ENCODE measurements at places on chromosomes 2 and 18.

GRCh38 chr18:56315363-56315762 is 323.0 kb downstream of the TXNL1 start:
- DNase-seq, result peak; percentile 45

DNA sequence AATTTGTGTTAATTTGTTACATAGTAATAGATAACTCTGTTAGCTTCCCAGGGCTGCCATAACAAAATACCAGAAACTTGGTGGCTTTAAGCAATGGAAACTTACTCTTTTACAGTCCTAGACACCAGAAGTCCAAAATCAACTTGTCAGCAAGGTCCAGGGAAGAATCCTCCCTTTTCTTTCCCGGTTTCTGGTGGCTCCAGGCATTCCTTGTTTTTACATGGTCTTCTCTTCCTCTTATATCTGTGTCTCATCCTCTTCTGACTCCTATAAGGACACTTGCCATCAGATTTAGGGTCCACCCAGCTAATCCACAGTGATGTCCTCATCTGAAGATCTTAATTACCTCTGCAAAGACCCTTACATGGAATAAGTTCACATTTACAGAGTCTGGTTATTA is 95.6 kb downstream of the DDX1 start:
- no peak for DNase-seq

- DNase-seq, result peak; percentile 81
Measured at GRCh38 chr2:24816884-24817283, 23.7 kb downstream of the CENPO start.

DNA sequence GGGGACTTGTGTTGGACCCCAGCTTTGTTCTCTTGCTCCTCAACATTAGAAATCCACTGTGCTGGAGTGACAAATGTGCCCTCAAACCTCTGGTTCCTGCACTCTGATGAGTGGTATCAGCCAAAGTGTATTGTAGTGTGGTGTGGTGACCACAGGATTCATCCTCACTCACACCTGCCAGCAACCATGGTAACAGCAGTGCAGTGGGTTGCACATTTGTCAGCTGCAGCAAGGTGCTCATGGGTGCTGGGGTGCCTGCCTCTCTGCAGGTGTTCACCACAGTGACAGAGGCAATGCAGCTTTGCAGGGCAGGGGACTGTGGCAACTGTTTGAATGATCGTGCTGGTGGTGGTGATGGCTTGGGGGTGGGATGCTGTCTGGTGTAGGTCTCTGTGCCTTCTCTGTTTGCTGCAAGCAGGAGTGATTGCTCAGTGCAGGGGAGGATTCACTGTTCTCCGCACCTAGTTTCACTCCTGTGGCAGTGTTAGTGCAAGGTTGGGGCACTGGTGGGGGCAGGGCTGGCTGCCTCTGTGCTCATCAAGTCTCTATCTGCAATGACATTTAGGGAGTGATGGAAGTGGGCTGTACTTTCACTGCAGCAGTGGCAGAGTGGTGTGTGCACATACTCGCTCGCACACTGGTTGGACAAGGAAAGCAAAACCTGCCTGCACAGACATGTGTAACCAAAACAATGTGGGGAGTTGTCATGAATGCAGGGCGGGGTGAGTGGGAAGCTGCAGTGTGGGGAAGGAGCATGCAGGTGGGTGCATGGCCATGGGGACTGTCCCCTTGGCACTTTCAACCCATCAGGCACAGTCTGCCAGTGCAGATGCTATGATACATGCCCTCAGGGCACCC is 301.1 kb downstream of the PIK3C3 start:
- DNase-seq, result no peak

DNA sequence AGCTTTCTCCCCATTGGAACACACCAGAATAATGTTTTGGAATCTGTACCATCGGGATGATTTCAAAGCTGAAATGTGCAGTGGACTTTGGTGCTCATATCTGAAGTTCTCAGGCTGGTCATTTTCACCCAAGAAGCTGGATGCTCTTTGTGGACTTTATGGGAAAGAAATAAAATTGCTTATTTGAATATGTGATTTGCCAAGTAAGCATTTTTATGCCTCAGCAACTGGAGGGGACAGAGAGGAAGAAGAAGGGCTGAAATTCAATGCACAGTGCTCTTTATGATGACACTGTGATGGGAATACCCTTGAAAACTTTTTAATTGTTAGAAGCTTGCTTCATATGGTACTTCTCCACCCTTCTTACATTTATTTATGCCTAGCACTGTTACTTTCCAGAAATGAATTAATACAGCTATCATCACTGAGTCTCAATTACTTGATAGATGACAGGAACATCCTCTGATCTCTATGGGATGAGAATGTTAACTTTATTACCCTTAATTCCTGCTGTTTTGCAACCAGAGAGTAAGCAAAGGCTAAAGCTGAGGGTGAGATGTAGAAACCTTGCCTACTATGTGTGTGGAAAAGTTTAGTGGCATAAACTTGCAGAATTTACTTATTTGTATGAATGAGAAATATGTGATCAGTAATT is 23.6 kb downstream of the SETBP1 start:
- DNase-seq, result no peak

DNA sequence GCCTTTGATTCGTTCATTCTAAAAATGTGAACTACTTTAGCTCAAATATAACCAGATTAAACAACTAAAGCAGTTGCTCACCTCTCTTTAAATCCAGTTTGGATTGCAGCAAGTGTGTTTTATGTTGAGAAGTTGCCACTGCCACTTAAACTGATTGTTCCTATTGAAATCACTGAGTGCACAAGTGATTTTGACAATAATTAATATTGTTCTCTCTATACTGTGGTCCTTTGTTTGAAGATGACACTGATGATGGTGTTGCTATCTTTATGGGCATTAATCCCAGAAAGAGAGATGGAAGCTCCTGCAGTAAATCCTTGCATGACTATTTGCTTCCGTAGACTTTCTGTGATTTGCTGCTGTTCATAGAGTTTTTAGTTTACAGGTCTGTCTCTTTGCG is 251.4 kb upstream of the ZEB2 start:
- no peak for DNase-seq

DNA sequence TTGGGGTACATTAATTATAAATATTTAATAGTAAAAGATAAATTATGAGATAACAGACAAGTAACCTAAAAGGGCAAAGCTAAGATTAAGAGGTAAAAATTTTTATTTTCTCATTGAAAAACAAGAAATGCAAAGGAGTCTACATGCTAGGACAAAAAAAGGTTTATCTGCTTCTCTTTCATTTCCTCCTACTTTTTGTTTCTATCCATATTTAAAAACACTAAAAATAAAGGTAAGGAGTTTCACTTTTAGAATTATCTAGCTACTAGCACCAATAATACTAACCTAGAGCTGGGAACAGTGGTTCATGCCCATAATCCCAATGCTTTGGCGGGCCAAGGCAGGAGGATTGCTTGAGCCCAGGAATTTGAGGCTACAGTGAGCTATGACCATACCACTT is 1551.7 kb upstream of the SLC39A10 start:
- no peak for DNase-seq

- DNase-seq, result no peak
Measured at GRCh38 chr2:158546412-158547144, 89.8 kb downstream of the PKP4 start.

DNA sequence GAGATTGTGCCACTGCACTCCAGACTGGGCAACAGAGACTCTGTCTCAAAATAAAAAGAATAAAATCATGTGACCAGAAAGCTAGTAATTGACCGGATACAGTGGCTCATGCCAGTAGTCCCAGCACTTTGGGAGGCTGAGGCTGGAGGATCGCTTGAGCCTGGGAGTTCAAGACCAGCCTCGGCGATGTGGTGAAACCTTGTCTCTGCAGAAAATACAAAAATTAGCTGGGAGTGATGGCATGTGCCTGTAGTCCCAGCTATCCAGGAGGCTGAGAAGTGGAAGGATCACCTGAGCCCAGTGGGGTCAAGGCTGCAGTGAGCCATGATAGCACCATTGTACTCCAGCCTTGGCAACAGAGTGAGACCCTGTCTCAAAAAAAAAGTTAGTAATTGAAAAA is 36.8 kb downstream of the COX7A2L start:
- no peak for DNase-seq

- DNase-seq, result no peak
Measured at GRCh38 chr2:206471524-206472062, 28.3 kb downstream of the ADAM23 start.

GRCh38 chr18:2027756-2028155 is 543.5 kb downstream of the METTL4 start:
- no peak for DNase-seq

DNA sequence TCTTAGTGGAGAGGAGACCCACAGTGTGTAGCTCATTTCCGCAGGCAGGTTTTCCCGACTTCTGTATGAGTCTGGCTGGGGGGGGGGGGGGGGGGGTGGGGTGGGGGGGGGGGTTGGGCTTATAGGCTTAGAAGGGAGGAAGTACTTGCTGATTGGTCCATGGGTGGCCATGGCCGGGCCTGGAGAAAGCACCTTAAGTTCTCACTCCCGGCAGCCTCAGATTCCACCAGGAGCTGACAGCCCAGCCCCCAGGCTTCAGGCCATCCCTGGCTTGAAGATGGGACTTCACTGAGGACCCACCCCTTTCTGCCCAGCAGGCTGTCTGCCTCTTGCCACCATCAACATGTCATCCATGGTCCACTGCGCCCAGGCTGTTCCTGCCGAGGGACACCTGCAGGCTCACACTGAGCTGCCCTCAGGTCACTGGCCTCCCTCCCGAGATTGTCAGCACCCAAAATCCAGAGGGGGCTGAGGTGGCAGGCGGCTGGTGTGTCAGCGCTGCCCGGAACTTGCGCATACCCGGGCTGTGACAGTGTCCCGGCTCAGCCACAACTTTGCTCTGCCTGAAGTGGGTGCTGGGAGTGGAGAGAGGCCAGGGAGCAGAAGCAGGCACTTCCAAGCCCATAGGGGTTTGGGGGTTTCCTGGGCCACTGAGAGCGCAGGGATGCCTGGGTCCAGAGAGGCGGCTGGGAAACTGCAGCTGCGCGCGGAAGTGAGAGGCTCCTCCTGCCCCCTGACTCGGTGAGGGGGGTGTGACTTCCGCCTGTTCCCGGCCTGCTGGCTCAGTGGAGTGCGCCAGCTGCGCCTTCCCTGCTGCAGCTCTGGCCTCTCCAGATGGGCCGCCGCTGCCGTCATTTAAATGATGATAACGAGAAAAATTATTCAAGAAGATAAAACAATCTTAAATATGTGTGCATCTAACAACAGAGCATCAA is 256.1 kb downstream of the RPRM start:
- DNase-seq, result no peak

GRCh38 chr18:41613003-41613609 is 341.9 kb upstream of the PIK3C3 start:
- DNase-seq, result no peak

DNA sequence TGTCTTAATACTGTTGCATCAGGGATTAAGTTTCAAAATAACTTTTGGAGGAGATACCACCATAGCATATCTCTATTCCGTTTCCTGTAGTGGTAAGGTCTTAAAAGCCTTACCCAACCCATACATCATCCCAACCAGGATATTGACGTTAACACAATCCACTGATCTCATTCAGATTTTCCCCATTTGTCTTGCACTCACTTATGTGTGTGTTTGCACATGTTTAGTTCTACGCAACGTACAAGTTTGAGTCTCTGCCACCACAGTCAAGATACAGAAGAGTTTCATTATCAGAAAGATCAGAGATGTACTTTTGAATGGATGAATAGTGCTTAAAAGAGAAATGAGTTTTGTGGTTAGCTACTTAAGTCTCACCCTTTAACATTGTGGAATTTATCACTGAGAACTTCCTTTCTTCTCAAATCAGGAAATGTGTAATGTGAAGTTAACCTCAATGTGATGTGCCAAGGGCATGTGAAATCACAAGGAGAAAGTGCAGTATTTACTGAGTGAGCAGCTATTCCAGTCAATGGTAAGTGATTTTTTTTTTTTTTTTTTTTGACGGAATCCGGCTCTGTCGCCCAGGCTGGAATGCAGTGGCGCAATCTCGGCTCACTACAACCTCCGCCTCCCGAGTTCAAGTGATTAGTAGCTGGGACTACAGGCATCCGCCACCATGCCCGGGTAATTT is 69.2 kb upstream of the EPHA4 start:
- no peak for DNase-seq

GRCh38 chr2:228447266-228447915 is 265.9 kb upstream of the SPHKAP start:
- DNase-seq, result peak; percentile 11

DNA sequence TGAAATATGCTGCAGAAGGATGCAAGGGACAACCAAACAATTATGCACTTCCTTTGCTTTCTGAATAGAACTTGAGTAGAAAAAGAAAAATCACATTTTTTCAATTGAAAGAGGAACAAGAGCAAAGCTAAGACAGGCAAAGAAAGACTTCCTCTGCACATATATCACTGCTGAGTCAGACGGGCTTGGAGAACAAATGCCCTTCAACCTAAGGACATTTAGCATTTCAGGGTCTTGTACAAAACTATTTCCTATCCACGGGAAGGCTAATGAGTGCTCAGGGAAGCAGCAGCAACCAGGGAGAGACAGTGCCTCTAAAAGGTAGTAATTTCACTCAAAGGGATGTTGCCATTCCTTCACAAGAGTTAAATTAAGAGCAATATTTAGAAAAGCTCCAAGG is 570.0 kb upstream of the GCFC2 start:
- DNase-seq, result no peak

DNA sequence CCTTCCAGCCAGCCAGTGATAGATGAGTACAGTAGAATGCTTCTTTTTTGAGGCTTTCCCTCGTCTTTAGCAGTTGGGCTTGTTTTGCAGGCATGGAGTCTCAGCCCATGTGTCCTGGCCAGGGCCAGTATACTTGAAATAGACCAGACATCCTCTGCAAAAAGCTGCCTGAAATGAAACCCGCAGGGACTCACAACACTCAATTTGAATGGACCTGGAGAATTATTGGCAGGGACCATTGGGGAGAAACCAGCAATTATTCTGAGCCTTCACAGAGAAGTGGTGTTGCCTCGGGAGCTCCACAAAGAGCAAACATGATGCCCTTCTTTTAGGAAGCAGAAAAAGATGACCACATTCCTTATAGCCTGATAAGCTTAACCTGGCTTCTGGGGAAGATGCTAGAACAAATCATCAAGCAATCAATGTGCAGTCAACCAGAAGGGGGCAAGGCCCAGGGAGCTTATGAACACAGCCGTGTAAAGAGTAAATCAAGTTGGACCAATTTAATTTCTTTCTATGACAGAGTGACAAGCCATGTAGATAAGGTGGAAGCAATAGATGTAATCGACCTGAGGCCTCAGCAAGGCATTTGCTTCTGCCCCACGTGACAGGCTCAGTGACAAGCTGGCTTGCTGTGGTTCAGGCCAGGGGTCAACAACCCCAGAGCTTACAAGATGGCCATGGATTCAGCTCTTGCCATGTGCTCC is 42.1 kb downstream of the BOD1L2 start:
- no peak for DNase-seq

GRCh38 chr2:190763901-190764514 is 115.1 kb downstream of the NAB1 start:
- peak; percentile 18 for DNase-seq

GRCh38 chr18:68555879-68556301 is 159.0 kb downstream of the TMX3 start:
- peak; percentile 19 for DNase-seq

GRCh38 chr2:122315306-122315705 is 559.9 kb downstream of the TSN start:
- no peak for DNase-seq

GRCh38 chr2:164954954-164955701 is at the start of gene SLC38A11:
SLC38A11 (minus strand) TSS chr2:164955525; CDS start chr2:164955247, 278 bp downstream.
- DNase-seq, result no peak
